ENCODE measurements at places on chromosomes 6 and 20. TPM values are rescaled to one million over a fixed set of nuclear protein-coding genes. Genes with fewer than 3 reads are reported as not detected.

The ATRN gene
- 42.5 TPM for total RNA-seq

The TFAP2A gene
- total RNA-seq: 0.72 TPM

The BCAS1 gene
- total RNA-seq: under 0.01 TPM

The SCRT2 gene
- total RNA-seq: not detected

The RSPH9 gene
- under 0.01 TPM for total RNA-seq

DNA sequence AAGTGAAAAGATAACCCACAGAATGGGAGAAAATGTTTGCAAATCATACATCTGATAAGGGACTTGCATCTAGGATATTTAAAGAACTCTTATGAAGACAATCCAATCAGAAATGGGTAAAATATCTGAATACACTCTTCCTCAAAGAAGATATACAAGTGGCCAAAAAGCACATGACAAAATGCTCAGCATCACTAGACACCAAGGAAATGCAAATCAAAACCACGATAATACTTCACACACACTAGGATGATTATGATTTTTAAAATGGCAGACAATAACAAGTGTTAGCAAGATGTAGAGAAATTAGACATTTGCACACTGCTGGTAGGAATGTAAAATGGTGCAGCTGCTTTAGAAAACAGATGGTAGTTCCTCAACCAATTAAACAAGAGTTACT is 34.8 kb upstream of the SIRT5 start:
- H3K36me3 ChIP-seq: no peaks in the 10 kb centered on the region
- H3K4me3 ChIP-seq: no peak overlapping the region

GRCh38 chr6:167551628-167552257 is 226.9 kb downstream of the TTLL2 start:
- no peaks in the 10 kb centered on the region for H3K36me3 ChIP-seq
- H3K4me3 ChIP-seq: no peak overlapping the region
- no peaks in the 10 kb centered on the region for H3K4me1 ChIP-seq
- no peaks in the 10 kb centered on the region for H3K27me3 ChIP-seq

DNA sequence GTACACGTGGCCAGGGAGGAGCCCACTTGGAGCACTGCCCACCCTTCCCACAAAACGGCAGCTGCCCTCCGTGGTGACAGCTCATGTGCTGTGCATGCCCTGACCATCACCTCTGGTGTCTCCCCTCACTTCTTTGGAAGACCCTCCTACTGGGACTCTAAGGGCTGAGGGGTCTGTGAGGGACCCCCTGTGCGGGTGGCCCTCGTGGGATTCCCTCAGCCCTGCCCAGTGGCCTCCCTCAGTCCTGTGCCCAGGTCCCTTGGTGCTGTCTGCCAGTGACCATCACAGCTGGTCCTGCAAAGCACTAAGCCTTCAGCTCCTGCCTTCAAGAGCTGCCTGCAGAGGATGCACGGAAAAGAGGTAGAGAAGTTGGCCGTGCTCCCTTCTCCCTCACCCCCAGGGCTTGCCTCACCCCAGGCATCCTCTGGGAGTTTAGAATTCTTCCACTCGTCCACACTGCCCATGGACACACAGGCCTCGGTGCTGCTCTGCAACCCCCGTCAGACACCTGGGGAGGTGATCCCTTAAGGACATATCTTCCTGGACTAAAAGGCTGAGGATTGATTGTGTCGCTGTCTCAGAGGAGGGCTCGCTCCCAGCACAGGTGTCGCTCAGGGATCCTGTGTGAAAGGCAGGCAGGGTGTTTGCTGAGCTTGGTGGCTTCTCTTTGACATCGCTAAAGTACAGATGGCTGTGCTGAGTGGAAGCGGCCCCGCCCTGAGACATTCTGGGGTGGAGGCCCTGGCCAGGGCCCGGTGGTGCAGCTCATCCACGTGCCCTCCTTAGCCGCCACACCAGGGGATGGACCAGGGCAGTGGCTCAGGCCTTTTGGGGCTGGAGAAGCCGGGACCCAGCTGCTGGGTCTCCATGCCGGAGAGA is 119.5 kb upstream of the FRMD1 start:
- H3K4me1 ChIP-seq: no peaks in the 10 kb centered on the region
- no peak overlapping the region for H3K4me3 ChIP-seq
- no peaks in the 10 kb centered on the region for H3K36me3 ChIP-seq
- no peak for DNase-seq
- no peaks in the 10 kb centered on the region for H3K27me3 ChIP-seq
- H3K27ac ChIP-seq: no peak overlapping the region

DNA sequence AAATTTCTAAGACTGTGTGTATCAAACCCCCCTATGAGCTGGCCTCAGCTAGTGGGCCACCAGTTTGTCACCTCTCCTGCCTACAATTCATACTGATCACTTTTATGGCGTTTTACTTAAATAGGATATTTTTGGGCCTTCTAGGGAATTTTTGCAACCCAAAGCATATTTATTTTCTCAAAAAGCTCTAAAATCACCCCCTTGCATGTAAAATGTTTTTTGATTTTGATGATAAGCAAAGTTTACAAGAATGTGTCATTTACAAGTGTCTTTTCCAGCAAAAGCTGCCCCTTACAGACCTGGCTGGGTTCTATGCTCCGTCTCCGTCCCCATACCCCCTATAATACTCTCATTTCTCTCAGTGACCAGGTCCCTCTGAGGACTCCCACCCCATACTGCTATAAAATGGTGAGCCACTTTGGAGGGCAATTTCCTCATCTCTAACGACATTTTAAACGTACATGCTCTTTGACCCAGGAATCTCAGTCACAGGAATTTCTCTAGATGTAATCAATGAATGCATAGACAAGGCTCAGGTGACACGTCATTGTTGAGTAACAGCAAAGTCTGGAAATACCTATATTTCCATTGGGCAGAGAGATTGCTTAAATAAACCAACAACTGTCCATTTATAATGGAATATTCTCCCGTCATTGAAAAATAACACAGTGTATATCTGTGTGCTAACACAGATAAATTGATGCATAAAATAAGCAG is 13.9 kb upstream of the OCSTAMP start:
- H3K27ac ChIP-seq: no peak overlapping the region
- H3K4me3 ChIP-seq: no peak overlapping the region
- DNase-seq: no peak
- H3K27me3 ChIP-seq: no peaks in the 10 kb centered on the region

GRCh38 chr6:47832386-47833100 is 50.7 kb downstream of the OPN5 start:
- DNase-seq: no peak
- no peaks in the 10 kb centered on the region for H3K4me1 ChIP-seq

DNA sequence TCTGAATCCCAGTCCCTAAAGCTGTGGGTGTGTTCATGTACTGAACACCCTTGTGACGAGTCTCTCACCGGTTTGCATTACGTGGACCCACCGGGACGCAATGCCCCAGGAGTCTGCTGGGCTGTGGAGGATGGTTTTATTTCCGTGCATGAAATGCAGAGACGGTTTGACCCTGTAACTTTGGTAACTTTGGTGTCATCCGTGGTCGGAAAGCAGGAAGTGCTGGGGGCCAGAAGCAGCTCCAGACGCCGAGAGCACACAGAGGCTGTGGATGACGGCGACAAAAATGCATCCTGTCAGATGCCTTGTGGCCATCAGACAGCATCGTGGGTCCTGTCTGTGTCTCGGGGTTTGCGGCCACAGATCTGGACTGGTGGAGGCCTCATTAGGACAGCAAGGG is 7.2 kb downstream of the BHLHE23 start:
- no peaks in the 10 kb centered on the region for H3K4me1 ChIP-seq
- H3K36me3 ChIP-seq: no peaks in the 10 kb centered on the region

All from IMR-90 (cell line).